ENCODE measurements at places on chromosomes 7 and 10.

GRCh38 chr7:74455291-74455804, 1.6 kb downstream of the GTF2IRD1 start:
- peak; percentile 51 for DNase-seq

DNA sequence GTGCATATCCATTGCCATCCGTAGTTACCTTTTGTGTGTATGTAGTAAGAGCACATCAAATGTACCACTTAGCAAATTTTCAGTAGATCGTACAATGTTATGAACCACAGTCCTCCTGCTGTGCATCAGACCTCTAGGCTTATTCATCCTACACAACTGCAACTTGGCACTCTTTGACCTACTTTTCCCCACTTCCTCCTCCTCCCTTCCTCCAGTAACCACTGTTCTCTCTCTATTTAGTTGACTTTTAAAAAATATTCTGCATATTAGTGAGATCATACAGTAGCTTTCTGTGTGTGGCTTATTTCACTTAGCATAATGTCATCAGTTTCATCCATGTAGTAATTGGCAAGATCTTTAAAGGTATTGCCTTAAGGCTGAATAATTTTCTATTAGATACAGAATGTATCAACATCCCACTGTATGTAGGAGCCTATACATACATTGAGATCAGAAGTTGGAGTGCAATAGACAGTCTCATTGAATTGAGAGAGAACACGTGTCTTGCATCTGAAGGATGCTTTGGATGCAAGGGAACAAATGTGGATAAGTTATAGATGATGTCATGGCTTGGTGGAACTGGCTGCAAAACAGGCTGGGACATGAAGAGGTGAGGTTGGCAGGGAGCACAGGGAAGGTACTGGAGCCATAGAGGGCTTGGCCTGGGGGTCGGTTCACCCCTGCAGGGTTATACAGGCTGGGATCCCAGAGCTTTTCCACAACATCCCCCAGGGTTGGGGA, 83.0 kb upstream of the FAM180A start:
- DNase-seq = no peak

GRCh38 chr7:128155100-128155740, 85.9 kb upstream of the LEP start:
- DNase-seq = no peak

- no peak for DNase-seq
These were observed 55.9 kb downstream of the ELFN1 start for GRCh38 chr7:1725766-1726630.

DNA sequence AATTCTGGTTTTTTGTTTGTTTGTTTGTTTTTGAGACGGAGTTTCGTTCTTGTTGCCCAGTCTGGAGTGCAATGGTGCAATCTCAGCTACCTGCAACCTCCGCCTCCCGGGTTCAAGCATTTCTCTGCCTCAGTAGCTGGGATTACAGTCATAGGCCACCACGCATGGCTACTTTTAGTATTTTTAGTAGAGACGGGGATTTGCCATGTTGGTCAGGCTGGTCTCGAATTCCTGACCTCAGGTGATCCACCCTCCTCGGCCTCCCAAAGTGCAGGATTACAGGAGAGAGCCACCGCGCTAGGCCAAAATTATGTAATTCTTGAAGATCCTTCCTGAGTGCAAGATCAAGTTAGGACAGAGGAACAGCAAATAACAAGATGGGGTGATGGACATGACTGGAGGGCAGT, 719 bp downstream of the ZNF33B start:
- no peak for DNase-seq

- DNase-seq = no peak
These were observed 50.7 kb downstream of the VIM start for GRCh38 chr10:17278607-17279240.

- no peak for DNase-seq
These were observed 395.1 kb upstream of the ANKRD30A start for GRCh38 chr10:36730316-36730715.

DNA sequence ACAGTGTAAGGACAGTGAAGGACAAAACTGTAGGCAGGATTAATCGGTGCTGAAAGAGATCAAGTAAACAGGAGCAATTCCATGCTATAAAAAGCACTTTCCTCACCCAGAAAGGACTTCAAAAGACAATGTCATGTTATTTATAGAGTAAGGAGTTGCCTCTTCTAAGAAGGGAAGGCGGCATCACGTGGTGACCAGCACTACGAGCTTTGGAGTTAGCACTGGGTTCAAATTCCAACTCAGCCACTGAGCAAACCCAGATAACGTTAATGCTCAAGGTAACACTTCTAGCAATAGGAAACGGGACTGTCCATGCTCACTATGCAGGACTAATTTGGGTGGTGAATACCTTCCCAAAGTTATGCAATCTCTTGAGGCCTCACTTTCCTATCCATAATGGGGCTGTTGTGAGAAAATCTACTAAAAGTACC, 715 bp upstream of the PANK1 start:
- DNase-seq = no peak

GRCh38 chr7:106721816-106722785, 61.1 kb upstream of the CCDC71L start:
- no peak for DNase-seq

DNA sequence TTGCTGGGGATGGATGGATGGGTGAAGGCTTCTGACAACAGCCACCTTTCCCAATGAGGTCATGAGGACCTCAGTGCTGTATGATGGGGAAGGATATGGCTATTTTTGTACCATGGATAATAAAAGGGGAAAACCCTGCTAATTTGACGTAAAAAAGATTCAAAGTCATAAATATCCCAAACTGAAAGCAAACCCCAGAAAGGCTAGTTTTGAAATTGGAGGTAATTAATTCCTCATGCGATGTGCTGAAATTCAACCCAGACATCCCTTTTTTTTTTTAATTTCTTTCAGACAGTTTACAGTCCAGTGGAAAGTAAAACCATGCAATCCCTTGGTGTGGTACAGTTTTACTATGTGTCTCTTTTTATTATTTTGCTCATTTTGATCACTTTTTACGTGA, 254.5 kb upstream of the BMPER start:
- no peak for DNase-seq

DNA sequence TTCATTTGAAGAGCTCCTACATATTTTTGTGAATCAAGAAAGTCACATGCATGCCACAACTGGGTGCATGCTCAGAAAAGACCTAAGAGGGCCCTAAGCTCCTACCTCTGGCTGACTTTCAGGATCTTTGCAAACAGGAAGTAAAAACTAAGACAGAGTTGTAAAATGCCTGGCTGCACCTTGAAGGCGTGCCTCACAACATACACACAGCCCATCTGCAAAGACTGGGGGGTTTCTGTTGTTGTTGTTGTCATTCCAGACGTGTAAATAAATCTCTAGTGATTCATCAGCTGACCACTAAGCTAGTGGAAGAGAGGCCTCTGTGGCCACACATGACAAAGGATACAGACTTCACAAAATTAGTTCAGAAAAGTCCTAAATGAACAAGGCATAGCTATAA, 31.8 kb downstream of the SMURF1 start:
- DNase-seq = peak; percentile 55

- DNase-seq = no peak
These were observed at the start of gene BHLHA15 for GRCh38 chr7:98211221-98211675. TSS of gene BHLHA15 (plus strand) at chr7:98211439. CDS start at chr7:98212310, 871 bp downstream.

DNA sequence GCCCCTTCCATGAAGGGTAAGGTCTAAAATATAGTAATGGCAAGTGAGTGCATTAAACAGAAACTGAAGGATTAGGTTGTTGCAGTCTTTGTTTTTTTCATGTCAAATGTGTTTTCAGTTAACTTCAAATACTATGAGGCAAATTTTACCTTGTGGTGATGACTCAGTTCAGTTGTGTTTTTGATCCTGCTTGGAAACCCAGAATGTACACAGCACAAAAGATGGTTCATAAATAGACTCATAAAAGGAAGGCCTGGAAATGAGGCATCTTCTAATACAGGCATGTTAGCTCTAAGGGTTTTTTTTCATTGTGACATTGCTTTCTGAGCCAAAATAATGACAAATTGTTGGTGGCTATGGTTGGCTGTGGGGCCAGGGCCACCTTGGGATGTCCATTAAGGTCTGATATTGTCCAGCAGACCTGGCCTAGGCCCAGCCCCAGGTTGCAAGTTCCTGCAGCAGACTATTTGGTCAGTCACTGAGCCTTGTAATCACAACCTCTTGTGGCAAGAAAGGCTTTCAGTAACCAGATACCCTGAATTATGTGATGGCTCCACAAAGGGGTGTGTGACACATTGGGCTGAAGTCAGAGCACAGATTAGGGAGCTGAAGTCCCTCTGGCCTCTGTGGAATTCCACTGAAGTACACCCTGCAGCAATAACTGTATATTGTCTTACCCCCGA, 69.0 kb upstream of the SAMD8 start:
- no peak for DNase-seq

DNA sequence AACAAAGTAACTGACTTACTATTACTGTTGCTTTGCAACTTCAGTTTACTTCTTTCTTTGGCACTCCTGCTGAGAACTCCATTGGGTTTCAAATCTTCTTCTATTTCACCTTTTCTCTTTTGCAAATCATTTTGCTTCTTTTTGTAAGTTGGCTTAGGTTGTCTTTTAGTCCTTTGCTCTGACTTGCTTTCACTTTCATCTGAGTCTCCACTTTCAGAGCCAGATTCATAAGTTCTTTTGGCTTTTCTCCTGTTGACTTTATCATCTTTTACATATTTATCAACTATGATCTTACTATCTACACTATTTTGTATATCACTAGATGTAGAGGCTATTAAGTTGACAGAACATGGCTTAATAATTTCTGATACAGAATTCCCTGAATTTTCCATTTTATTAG, 73.4 kb downstream of the NRBF2 start:
- no peak for DNase-seq

DNA sequence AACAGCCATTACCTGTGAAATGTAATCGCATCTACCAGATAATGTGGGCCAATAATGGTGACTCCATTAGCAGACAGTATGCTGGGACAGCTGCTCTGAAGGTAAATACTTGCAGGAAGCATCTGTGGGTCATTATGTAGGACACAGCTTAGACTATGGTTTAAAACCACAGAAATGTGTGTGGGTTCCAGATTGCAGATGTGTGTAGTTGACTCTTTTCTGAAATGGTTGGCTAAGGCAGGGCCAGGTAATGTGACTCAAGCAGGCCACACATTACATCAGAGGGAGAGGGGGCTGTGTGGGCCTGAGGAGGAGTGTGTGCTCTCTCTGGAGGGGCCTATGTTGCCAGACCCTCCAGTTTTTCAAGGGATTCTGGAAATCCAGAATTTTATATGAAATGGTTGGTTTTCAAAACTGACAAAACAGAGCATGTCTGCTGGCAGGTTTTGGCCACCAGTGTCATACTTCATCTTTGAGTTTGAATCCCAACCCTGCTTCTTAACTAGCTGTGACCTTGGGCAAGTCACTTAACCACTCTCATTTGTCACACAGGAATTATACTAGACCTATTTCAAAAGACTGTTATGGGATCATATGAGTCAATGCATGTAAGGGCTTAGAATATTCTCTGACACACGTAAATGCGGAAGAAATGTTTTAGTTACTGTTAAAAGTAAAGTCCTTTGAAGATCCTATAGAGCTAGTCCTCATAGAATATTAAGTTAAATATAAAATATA, 64.5 kb downstream of the MCMBP start:
- DNase-seq = no peak

- DNase-seq = no peak
These were observed 214.3 kb downstream of the ZWINT start for GRCh38 chr10:56146806-56147205.

DNA sequence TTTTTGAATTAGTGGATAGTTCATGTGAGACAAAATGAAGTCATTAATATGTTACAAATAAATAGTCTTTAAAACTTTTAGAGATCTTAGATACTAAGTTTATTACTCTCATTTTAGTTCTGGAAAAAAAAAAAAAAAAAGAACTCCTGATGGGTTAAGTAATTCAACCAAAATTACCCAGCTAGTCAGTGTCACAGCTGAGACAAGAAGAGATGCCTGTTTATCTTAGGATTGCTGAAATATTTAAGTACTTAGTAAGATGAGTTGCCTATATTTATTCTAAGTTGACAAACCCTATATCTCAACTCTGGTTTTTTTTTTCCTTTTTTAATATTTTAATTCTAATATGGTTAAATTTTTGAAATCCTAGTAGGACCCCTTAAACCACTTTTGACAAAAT, 781.0 kb upstream of the LRRN3 start:
- DNase-seq = no peak

DNA sequence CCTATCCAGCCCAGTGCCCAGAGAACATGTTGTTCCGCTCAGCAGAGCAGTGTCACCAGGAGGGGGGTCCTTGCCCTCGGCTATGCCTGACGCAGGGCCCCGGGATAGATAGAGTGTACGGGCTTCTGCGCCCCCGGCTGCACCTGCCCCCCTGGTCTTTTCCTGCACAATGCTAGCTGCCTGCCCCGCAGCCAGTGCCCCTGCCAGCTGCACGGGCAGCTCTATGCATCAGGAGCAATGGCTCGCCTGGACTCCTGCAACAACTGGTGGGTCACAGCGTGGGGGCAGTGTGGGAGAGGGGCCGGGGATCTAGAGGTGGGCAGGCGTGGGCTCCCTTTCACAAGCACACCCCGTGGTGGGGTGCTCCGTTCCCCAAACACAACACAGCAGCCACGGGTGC, 31.4 kb upstream of the ZNF862 start:
- DNase-seq = no peak

GRCh38 chr10:43667761-43668386, 19.2 kb upstream of the ZNF32 start:
- DNase-seq = peak; percentile 53

DNA sequence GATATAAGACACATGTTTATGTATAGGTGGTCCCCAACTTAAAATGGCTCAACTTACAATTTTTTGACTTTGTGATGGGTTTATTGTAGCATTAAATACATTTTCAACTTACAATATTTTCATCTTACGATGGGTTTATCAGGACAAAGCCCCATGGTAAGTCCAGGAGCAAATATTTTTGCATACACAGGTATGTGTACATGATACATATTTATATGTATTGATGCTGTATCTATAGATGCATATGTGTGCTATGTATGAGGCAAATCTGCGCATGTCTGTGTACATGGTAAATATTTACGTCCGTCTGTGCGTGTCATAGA, 664 bp upstream of the UBE3C start:
- no peak for DNase-seq

- DNase-seq = no peak
These were observed 244.0 kb downstream of the EBF3 start for GRCh38 chr10:129719889-129720590.

DNA sequence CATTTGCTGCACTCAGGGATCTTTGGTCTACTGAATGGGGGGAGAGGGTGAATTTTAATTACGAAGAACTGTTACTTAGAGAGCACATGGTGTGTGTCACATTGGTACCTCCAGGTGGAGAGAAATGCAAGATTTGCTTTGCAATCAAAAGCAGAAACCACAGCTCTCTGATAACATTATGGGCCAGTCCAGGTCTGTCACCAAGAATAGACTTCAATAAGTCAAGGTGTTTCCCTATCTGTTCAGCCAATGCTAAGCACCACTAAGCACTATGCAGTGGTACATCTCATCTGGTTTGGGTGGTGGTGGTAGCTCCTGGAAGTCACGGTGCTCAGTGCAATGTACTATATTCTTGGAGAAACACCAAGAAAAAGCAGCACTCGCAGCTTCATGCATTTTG, 119.6 kb upstream of the AFAP1L2 start:
- no peak for DNase-seq

- DNase-seq = no peak
These were observed 608 bp downstream of the ACHE start for GRCh38 chr7:100894860-100895700.
